ENCODE measurements at places on chromosomes 5 and 9.

DNA sequence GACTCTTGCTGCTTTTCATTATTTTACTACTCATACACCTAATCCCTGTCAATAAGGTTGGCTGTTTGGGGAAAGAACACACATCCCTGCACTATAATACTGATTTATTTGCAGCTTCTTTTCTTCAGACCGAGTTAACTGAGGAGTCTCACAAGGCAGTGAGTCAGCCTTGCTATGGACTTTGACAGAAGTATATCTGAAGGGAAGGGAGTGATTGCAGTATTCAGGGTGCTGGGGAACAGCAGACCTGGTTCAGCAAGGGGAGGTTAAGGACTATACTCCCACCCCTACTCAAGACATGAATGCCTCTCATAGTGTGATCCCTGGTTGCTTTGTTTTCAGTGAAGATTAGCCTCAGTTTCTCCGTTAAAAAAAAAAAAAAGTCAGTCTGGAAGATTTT, 99.8 kb downstream of the TLE4 start:
- no peak for DNase-seq

DNA sequence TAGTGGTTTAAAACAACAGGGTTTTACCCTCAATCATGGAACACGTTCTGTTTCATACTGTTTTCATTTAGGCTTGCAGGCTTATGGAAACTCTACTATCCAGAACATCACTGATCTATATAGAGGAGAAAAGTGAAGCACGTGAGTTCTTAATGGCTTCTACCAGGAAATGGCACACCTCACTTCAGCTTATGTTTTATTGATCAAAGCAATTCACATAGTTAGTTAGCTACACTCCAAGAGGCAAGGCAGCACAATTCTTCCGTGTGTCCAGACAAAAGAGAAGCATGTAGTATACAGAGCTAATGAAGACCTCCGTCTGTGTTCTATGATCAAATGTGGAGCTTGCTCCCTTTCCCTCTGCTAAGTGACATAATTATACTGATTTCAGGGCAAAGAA, 353.3 kb upstream of the CD180 start:
- no peak for DNase-seq

DNA sequence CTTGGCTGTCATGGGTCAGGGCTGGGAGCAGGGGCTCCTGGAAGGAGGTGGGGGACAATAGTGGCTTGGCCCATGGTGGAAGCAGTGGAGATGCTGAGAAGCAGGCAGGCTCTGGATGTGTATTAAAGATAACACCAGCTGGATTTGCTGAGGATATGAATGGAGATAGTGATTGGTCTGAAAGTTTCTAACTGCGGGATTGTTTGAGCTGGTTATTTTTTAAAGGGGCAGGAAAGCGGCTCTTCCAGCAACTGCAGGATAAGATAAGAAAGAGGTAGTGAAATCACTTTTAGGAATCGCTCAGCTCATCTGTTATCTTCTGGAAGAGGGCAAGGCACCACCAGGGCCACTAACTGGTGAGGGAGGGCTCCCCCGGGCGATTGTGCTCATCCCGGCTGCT, 125.5 kb downstream of the TENT4A start:
- no peak for DNase-seq

DNA sequence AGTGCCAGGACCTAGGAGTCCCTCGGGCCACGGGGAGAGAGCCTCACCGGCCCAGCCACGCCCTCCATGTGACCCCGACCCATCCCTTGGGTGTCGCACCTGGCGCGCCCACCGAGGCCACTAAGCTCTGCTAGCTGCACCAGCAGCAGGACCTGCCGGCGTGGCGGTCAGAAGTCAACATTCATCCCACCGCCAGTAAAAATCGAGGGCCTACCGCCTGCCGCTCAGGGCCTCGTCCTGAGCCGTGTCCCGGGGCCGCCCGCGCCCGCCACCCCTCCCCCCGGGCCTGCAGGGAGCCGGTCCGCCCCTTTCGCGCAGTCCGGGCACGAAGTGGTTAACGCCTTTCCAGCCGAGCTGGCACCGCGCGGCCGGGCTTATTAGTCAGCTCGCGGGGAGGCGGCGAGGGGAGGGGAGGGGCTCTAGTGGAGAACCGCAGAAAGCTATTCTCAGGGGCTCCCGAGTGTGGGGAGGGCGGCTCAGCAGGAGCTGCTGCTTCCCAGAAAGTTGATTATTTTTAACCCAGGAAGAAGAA, 124.4 kb downstream of the C9orf50 start:
- no peak for DNase-seq

DNA sequence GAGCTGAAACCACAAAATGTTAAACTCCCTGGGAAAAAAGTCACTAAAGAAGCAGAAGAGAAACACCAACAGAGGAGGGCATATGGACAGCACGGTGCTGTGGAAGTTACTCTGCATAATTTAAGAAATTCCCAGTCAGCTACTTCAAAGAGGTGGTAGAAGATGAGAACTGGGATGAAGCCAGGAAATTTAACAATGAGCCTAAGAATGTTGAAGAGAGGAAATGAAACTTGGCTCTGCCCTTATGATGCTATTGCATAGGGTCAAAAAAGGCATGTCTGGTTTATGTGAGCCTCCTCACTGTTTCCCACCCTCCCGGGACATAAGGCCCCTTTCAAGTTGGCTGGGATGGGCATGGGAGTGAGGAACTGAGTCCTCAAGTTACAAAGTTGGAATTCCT, 25.4 kb upstream of the SNX18 start:
- no peak for DNase-seq

GRCh38 chr5:87836696-87837095, 424.0 kb upstream of the CCNH start:
- no peak for DNase-seq

- DNase-seq = no peak
Observed at GRCh38 chr5:133680830-133681565, 68.7 kb upstream of the FSTL4 start.

DNA sequence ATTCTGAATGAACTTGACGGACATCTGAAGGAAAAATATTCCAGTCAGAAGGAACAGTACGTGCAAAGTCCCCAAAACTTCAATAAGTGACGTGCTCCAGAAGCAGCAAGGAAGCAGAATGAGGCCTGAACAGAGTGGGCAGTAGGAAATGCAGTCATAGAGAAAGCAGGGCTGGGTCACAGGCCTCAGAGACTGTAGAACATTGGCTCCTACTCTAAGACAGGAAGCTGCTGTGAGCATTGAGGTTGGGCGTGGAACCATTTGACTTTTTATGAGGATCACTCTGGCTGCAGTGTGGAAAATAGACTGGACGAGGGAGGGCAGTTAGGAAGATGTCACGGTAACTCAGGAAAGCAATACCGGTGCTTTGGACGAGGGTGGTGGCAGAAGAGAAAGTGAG, 64.0 kb downstream of the DOCK8 start:
- DNase-seq = no peak

GRCh38 chr9:78695519-78695918, 398.6 kb downstream of the PSAT1 start:
- DNase-seq = peak; percentile 95

DNA sequence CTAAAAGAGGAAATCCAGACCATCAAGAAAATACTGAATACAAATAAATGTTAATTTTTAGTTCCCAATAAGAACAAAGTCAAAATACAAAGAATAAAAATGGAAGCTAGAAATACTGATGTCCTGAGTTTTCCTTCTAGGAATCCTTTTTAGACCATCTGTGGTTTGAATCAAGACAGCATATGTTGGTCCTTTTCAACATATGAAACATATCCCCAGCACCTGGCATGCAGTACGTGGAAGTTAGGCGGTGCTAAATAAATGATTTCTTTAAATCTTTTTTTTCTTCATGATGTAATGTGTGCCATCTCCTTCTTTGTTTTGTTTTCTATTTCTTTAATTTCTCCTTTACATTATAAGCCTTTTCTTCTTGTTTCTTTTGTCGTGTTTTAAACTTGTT, 34.0 kb downstream of the KIAA1958 start:
- DNase-seq = no peak

- peak; percentile 19 for DNase-seq
Observed at GRCh38 chr5:98770911-98771322, 2.5 kb upstream of the RGMB start.

DNA sequence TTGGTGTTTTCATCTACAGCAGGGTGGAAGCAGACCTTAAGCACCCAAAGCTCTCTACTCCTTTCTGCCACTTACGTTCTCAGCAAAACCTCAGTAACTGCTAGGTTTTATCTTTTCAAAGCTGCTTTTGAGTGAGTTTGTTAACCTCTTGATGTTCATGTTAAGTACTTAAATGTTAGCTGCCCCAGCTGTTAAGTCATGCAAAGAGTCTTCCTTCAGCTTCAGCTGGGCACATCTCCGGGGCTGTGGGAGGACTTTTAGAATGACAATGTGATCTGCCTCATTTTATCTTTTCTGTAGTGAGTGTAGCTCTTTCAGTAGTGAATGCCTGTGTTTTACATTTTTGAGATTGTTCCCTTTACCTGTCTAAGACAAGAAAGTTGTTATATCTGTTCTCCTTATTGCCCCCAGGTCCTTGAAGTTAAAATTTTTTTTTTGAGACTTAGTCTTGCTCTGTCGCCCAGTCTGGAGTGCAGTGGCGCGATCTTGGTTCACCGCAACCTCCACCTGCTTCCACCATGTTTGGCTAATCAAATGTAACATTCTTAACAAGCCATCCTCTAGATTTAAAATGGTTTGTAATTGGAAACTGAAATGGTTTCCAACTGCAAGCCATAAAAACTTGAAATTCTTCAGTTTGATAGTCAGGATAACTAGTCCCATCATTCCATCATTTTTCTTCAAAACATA, 19.6 kb downstream of the KDM4C start:
- DNase-seq = no peak

DNA sequence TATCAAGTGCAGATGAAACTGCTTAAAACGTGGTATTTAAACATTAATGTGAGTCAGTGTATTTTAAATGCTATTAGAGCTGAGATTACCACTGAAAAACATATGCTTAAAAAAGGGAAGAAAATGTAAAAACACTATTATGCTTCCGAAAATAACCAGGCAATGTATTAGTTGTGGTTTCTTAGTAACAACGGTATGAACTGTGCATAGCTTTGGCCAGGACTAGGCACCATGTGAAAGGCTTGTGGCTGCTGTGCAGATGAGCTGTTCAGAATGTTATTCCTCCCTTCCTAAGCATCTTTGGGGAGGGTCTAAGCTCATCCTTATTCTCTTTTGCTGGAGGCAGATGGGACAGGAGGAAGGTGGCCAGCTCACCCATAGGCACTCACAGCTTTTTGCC, 84.9 kb downstream of the NTRK2 start:
- DNase-seq = no peak

DNA sequence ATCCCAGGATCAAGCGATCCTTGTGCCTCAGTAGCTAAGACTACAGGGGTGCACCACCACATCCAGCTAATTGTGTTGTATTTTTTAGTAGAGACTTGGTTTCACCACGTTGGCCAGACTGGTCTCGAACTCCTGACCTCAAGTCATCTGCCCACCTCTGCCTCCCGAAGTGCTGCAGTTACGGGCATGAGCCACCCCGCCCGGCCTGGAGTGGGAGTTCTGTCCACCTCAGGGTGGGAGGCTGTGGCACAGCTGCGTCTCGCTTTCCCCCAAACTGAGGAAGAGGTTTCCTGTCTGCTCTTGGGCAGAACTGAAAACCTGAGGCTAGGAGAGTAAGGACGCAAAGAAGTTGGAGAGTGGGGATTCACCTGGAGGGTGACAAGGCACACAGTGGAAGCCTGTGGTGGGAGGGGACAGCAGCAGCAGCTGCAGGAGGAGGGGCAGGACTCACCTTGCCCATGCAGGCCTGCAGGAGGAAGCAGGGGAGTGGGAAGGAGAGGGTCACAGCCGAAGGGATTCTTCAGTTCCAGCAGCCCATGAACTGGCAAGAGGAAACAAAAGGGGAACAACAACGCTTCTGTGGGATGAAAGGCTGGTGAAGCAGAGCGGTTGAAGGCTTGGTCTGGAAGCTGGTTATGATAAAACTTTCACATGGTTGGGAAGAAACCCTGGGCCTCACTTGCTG, 181.4 kb downstream of the GAS1 start:
- DNase-seq = no peak

- no peak for DNase-seq
Observed at GRCh38 chr5:80895523-80895922, 64.6 kb upstream of the RASGRF2 start.

GRCh38 chr5:104355350-104355749, 792.8 kb upstream of the NUDT12 start:
- DNase-seq = no peak

GRCh38 chr9:109319626-109320241, 1.1 kb downstream of the EPB41L4B start:
- peak; percentile 34 for DNase-seq

- DNase-seq = no peak
Observed at GRCh38 chr5:112097768-112098167, 321.3 kb downstream of the EPB41L4A start.

- no peak for DNase-seq
Observed at GRCh38 chr9:80605129-80605528, 1033.4 kb downstream of the TLE4 start.

- no peak for DNase-seq
Observed at GRCh38 chr9:89638359-89638758, 33.5 kb downstream of the GADD45G start.

DNA sequence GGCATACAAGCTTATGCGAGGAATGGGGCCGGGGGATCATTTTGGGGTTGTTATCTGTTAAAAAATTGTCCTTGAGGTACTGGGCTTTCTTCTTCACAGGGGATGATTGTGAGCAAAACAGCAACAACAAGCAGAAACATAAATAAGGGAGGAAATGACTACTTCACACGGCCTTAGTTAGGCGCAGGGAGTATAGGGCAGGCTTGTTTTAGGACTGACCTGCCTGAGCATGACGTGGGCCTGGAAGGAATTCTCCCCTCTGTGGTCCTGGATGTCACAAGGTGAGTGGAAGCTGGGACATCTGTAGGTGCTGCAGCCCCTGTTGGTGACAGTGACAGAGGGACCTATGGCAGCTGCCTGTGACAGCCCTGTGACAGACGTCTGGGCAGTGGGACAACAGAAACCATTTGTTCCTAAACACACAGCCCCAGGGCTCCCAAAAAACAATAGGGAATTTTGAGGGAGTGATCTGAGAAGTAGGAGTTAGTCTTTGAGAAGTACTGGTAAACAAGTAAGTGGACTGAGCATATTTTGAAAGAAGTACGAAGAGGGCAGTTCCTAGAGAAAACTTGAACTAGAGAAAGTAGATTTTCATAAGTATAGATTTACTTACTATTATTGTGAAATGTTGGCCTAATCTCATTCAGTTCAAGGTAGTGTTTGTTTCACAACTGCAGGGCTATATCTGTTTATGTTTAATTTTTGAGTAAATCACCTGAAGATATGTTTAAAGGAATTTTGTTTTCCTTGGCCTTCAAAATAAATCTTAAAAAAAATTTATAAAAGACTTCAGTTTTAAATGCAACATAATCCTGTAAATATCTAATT, 113.1 kb downstream of the KDM4C start:
- no peak for DNase-seq

DNA sequence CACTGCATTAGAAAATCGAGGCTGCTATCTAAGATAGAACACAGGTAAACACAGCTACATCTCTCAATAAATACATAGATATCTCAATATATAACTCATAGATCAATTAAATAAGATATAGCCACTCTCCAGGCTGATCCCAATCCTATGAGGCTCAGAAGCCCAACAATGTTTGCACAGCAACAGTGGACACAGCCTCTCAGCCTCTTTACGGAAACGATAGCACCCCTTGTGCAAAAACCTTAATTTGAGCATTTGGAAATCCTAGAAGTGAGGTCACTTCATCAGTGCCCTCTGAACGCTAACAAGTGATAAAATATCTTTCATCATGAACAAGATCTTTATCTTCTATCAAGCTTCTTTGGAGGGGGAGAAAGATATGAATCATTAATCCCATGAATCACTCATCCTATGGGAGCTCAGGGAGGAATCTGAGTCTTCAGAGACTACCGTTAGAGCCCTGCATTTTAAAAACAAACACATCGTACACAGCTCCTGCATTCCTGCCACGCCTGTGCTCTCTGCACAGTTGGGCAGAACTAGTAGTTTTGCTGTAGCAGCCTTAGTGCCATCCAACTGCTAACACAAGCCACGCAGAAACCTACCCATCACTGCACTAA, 71.4 kb downstream of the MED27 start:
- DNase-seq = no peak

All from NCI-H146 (cell line).